ENCODE measurements at places on chromosomes 11 and 22. TPM values are rescaled to one million over a fixed set of nuclear protein-coding genes. Genes with fewer than 3 reads are reported as not detected.

NLRP6 gene
- not detected for total RNA-seq

PRR33 gene
- total RNA-seq, result not detected

DNA sequence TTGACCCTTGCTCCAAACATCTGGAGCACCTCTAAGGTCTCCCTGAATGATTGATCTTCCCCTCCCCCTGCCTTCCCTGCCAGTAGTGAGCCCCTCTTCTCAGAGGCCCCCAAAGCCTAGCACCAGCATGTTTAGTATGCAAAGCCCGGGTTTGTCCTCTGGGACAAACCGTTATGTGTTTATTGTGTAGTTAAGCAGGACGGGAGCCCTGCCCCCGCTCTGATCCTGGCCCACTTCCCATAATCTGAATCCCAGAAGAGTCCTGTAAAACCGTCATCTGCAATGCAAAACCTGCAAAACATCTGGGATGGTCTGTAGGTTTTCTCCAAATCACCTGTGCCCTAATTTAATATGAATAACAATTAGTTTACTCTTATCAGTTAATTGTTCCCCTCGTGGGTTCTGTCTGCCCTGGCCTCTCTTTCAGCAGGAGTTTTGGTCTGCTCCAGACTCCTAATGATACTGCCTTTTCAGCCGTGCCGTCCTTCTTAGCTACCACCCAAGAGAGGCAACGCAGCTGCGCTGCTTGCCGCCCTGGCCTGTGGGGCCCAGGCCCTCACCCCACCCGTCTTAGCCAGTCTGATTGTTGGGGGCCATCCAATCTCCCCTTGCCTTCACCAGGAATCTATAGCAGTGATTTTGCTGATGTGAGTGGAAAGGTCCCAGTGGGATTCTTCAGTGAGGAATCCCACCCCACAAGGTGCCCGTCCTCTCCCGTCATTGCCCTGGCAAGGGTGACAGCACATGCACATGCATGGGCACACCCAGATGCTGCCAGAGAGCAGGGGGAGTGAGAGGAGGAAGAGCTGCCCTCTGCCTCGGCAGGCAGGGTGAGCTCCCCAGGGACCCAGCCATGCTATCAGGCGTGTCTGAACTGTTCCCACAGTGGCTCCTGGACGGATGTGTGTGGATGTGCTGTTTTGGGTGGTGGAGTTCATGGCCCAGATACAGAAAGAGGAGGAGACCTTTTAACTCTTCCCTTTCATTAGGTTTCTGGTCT is 3.0 kb upstream of the B3GAT1 start:
- no peak for DNase-seq

DNA sequence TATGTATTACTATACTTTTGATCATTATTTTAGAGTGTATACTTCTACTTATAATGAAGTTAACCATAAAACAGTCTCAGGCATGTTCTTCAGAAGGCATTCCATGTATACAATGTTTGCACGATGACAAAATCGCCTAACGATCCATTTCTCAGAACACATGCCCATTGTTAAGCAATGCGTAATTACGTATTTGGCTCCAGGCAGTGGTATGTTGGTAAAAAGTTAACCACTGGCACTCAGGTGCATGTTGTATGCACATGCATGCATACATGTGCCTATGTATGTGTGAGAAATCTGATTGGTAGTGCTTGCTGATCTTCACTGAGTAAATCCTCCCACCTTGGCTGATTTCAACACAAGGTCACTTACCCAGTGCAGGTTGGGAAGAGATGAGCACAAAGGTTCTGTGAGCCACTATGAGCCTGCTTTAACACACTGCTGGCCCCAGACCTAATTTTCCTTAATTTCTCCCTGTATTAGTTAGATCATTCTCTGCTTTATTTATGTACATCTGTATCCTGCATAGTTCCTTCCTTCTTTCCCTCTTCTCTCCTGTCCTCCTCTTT is 164.6 kb downstream of the ARHGAP42 start:
- no peak for DNase-seq

GRCh38 chr11:64633555-64634159 is 42.6 kb downstream of the SLC22A12 start:
- no peak for DNase-seq

All from fibroblast of the aortic adventitia (primary cell).